Bronchial epithelial cell (primary cell): ENCODE measurements at places on chromosomes 7 and 10. TPM values are rescaled to one million over a fixed set of nuclear protein-coding genes. Genes with fewer than 3 reads are reported as not detected.

The TMEM213 gene
- not detected in 2 replicates for total RNA-seq

The CTTNBP2 gene
- total RNA-seq: 0.26 and 0.38 TPM in 2 replicates

The IDI2 gene
- total RNA-seq: not detected in 2 replicates

The PPP1R3C gene
- 17.4 and 39.8 TPM in 2 replicates for total RNA-seq

The TMEM225B gene
- total RNA-seq: 0.53 and 0.77 TPM in 2 replicates

The C10orf67 gene
- 0.26 TPM in 1 of 2 replicates, not detected in the other for total RNA-seq

The TLX1 gene
- not detected in 2 replicates for total RNA-seq
